ENCODE measurements at places on chromosomes 16 and 17. TPM values are rescaled to one million over a fixed set of nuclear protein-coding genes. Genes with fewer than 3 reads are reported as not detected.

The AFMID gene
- total RNA-seq, result 78.9 TPM

The CACNG3 gene
- not detected for total RNA-seq

The RDM1 gene
- not detected for total RNA-seq

DNA sequence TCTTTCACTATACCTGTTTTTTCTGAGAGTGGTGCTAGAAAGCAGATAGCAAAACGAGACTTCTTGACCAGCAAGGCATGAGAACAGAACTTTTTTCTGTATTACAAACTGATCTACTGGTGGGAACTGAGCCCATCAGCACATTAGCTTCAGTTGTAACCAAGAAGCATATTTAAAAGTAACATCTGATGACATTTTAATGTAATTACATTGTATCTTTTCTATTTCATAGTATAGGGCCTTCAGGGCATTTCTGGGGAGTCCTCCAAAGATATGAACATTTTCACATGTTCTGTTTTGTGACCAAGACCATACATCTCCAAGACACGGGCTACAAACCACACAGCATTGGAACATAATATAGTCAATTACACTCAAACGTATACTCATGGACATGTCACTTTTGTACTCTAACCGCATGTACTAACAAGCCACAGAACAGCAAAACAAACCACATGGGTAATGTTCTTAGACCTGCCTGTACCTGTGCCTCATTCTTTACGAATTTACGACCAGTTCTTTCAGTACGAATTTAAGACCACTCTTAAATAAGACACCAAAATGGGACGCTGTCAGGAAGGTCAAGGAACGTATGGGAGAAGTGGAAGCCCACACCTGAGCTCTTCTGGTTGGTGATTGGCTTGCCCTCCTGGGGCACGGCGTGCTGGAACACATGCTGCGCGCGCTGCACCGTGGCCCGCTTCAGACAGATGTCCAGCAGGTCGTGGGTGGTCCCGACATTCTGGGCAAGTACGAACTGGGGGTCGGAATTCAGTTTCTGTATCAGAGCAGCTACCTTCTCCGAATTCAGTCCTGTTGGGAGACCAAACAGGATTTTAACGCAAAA is 825 bp downstream of the BLMH start:
- peak overlapping the region; percentile 86 for H3K4me3 ChIP-seq
- H3K27me3 ChIP-seq, result no peaks in the 10 kb centered on the region
- peak; percentile 48 for DNase-seq
- H3K36me3 ChIP-seq, result peaks cover 12% of the 10 kb centered on the region

The GAST gene
- total RNA-seq, result not detected

The CMTM2 gene
- not detected for total RNA-seq

The TANC2 gene
- total RNA-seq, result 9.6 TPM

The ABCC3 gene
- 130 TPM for total RNA-seq

- no peaks in the 10 kb centered on the region for H3K36me3 ChIP-seq
- DNase-seq, result no peak
- no peak overlapping the region for H3K4me3 ChIP-seq
- no peaks in the 10 kb centered on the region for H3K27me3 ChIP-seq
- no peaks in the 10 kb centered on the region for H3K4me1 ChIP-seq
- H3K27ac ChIP-seq, result no peak overlapping the region
Measured at GRCh38 chr17:31231852-31232251, 65.2 kb downstream of the OMG start.

The DNAH17 gene
- not detected for total RNA-seq

The CALB2 gene
- 0.99 TPM for total RNA-seq

The SLFN11 gene
- total RNA-seq, result 16.6 TPM

The HASPIN gene
- not detected for total RNA-seq

The SBK1 gene
- 1.3 TPM for total RNA-seq

- DNase-seq, result peak; percentile 30
- no peak overlapping the region for H3K4me3 ChIP-seq
- H3K4me1 ChIP-seq, result peaks cover 49% of the 10 kb centered on the region
- H3K27me3 ChIP-seq, result no peaks in the 10 kb centered on the region
Measured at GRCh38 chr16:74563828-74564263, 43.1 kb downstream of the GLG1 start.

DNA sequence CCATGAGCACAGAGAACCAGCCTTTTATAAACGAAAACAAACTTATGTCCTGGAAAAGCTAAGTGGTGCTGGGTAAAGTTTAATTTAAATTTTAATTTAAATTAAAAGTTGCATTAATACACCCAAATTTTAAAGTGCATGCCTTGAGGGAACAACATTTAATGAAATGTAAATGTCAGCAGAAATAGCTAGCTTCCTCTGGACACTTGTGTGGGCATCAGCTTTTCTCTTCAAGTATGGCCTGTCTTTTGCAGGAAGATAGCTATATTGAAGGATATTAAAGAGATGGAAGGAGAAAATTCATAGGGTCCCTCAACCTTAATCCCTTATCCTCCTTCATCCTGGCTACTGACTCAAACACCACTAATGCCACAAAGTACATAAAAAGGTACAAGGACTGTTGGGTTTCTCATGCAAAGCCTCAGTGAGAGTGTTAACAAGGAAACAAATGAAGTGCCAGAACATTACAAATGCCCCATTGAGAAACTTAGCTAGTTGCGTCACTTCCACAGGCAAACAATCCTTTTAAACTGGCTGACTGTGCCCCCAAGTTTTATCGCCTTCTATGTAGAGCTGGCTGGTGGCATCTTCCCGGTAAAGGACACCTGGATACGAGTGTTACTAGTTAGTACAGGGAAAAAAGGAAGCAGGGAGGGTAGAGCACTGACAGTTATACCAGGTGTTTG is 14.1 kb downstream of the PHF12 start:
- DNase-seq, result peak; percentile 27
- peaks cover 62% of the 10 kb centered on the region for H3K4me1 ChIP-seq
- H3K36me3 ChIP-seq, result no peaks in the 10 kb centered on the region
- H3K27me3 ChIP-seq, result no peaks in the 10 kb centered on the region

DNA sequence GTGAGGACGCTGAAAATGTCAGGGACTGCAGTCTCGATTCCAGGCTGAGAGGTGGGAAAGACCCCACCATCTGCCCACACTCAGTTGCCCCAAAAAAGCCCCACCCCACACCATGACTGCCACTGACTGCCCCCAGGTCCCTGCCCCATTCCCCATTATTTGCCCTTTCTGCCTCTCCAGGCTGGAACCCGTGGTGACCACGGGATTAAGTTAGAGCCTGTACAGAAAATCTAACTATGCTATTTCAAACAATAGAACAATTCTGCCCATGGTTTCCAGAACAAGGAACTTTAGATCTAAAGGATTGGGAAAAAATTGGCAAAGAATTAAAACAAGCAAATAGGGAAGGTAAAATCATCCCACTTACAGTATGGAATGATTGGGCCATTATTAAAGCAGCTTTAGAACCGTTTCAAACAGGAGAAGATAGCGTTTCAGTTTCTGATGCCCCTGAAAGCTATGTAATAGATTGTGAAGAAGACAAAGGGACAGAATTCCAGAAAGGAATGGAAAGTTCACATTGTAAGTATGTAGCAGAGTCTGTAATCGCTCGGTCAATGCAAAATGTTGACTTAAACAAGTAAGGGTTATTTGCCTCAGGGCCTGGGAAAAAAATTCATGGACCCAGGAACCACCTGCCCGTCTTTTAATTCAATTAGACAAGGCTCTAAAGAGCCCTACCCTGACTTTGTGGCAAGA is 14.4 kb downstream of the FLYWCH1 start:
- H3K36me3 ChIP-seq, result no peaks in the 10 kb centered on the region
- no peak for DNase-seq
- no peak overlapping the region for H3K4me3 ChIP-seq
- H3K27me3 ChIP-seq, result no peaks in the 10 kb centered on the region

DNA sequence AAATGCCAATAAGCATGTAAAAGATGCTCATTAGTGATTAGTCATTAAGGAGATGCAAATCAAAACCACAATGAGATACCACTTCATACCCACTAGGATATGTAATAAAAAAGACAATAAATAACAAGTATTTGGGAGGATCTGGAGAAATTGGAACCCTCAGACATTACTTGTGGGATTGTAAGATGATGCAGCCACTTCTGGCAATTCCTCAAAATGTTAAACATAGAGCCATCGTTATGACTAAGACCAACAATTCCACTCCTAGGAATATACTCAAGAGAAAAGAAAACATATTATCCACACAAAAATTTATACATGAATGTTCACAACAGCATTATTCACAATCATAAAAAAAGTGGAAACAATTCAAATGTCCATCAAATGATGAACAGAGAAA is 336.2 kb upstream of the PMFBP1 start:
- no peak for DNase-seq
- no peak overlapping the region for H3K4me3 ChIP-seq
- H3K27me3 ChIP-seq, result no peaks in the 10 kb centered on the region
- H3K36me3 ChIP-seq, result no peaks in the 10 kb centered on the region
- no peak overlapping the region for H3K27ac ChIP-seq
